ENCODE measurements at places on chromosomes 4 and X. TPM values are rescaled to one million over a fixed set of nuclear protein-coding genes. Genes with fewer than 3 reads are reported as not detected.

Gene TCEAL7
- 11.8 TPM for total RNA-seq

Gene NIPAL1
- total RNA-seq, result 2.4 TPM

Gene GPC4
- total RNA-seq, result 8.5 TPM

Gene DOK7
- total RNA-seq, result 8.6 TPM

Gene SLC9B1
- not detected for total RNA-seq
